Endodermal cell (in vitro differentiated cells): ENCODE measurements at places on chromosomes 6 and 20. TPM values are rescaled to one million over a fixed set of nuclear protein-coding genes. Genes with fewer than 3 reads are reported as not detected.

DNA sequence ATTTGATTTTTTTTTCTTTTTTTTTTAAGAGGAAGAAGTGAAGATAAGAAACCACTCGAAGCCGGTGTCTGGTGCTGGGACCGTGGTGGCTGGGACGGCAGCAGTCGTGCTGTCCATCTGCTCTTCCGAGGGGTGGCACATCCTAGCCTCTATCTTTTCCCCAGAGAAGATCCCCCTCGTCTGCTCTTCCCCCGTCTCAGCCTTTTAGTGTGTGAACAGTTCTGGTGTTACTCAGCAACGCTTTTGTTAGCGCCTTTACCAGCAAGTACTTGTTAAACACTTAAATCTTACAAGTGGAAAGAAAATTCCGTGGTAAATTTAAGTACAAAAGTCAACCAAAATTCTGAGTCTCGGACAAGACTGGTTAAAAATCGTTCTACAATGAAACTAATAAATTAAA is 90.1 kb downstream of the RSPH3 start:
- DNase-seq = peak; percentile 54

DNA sequence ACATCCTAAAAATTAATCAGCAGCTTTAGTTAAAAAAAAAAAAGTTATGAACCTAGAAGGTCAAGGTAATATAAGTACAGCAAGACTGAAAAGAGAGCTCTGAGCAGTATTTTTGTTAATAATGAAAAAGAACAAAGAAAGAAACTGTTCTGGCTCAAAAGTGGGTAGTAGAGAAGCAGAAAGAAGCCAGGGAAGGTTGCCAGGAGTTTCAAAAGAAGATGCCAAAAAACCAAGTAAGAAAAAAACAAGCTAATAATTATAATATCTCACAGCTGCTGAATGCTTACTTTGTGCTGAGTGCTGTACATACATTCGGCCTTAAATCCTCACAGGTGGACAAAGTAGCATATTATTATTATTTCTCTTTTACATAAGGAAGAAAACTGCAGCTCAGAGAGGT is 31.9 kb downstream of the NRSN1 start:
- no peak for DNase-seq

DNA sequence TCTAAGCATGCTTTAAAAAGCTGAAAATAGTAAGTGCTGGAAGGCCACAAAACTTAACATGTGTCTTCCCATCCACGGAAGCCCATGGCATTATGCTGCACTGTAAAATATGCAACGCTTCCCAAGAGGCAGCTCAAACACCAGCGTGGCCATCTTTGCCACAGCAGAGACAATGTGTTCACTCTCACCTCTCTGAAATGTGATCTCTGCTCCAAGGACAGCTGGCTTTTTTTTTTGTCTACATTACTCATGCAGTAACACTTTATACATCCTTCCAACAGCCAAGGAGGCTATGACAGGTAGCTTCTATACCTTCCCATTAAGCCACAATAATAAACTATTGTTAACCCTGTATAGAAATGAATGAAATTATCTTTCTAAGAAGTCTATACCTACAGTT is 49.2 kb downstream of the BLOC1S5 start:
- DNase-seq = no peak

DNA sequence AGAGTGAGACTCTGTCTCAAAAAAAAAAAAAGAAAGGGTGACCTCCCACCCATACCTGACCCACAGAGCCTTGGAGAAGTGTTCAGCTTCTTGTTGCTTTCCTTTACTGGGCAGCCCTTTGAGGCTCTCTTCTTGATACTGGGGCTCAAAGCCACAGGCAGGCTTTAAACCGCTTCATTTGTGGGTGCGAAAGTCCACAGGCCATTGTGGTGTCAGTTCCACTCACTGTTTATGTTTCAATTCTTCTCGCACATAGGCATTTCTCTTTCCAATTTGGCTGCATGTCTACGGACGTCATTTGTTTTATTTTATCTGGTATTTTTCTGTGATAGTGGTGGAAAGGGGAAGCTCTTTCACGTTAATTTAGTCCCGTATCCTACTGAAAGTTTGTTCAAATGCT is 34.6 kb downstream of the PPARD start:
- no peak for DNase-seq

DNA sequence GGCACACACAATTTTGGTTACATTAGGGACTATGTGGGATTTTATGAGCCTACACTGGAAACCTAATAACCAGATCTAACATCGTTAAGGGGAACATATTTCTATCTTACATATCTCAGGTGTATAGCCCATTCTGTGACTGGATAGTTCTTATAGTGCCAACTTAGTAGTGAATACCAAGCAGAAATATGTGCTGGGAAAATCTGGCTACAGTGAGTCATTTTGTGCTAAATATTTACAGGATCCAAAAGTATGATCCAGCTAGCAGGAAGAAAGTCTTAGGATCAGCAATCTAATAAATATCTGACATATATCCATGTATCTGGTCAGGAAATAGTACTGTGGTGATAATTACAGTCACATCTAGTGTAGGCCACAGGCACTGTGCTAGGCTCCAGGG is 94.6 kb upstream of the INSM1 start:
- DNase-seq = no peak

CAGE1 gene
- total RNA-seq = 0.15 to 0.25 TPM (median 0.21 TPM) in 3 replicates

DNA sequence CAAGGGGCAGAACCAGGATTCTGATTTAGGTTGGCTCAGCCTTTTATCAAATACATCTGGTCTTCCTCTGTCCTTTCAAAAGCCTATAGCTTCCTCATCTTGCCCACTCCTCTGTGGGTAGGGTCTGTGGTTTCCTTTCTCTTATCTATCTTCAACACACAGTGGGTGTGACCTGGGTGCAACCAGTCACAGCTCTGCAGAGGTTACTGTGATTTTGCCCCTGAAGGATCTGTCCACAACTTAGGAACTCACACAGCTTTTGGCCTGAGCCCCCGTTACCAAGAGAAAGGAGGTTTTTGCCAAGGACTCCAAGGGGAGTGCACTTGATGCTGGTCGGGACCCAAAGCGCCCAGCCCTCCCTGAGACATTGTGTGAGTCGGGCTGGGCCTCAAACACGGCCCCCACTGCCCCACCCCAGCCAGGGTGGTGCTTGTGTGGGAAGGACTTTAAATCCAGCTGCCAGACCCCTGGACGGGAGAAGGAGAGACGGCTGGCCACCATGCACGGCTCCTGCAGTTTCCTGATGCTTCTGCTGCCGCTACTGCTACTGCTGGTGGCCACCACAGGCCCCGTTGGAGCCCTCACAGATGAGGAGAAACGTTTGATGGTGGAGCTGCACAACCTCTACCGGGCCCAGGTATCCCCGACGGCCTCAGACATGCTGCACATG is at the start of gene PI16:
PI16 (plus strand) TSS at position 477 of the 670 bp plus-strand sequence; CDS start at position 500, 23 bp downstream.
- peak; percentile 41 for DNase-seq

SNX21 gene
- 14.6 and 18.8 TPM in 2 replicates for total RNA-seq
